ENCODE measurements at places on chromosomes 7 and 10.

GRCh38 chr10:28669227-28670173 lies 7.8 kb upstream of the BAMBI start:
- no peak for DNase-seq

DNA sequence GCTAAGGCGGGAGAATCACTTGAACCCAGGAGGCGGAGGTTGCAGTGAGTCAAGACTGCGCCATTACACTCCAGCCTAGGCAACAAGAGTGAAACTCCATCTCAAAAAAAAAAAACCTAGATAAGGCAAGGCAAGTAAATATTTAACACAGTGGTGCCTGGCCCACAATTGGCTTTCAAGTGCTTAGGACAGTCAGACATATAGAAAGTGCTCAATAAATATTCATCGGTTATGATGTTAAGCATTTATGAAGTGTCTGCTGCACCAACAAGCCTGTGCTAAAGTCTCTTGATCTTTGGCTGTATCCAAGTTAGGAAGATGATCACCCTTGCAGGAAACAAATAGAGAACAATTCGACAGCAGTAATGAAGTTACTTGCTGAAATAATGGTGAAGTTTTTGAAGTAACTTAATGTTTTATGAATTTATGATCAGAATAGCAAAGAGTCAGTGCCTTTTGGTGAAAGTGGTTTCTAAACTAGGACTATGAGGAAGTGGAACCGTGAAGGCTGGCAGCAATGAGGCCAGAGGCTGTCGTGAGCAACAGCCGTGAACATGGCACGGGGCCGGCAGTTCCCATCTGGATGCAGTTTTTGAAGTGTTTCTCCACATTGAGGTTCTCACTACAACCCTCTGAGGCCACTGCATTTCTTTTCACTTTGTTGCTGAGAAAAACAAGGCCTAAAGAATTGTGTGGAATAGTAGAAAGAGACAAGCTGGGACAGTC lies 48.1 kb upstream of the GATA3 start:
- DNase-seq, result no peak

DNA sequence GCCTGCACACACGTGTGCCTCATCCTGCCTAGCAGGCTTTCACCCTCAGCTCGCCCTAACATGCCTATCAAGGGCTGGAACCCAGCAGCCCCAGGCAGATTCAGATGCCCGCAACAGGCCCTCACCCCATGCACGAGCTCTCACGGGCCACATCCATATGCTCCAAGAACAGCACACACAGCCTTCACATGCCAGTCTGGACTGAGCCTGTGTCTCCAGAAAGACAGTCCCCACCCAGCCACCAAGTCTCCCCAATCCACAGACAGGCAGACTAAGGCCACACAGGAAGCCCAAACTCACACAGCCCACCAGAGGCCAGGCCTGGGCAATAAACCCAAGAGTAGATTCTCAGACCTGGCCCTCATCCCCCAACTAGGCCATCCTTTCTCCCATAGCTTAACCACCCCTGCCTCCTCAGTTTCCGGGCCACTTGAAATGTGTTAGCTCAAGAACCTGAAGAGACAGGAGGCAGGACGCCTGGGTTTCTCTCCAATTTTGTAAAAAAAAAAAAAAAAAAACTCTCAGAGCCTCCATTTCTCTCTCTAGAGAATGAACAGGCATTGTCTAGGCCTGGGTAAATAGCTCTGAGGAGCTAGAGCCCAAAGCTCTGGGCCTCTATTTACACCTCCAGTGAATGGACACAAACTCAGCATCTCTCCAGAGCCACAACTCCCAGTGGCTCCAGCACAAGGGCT lies 6.8 kb downstream of the LDB1 start:
- DNase-seq, result no peak

DNA sequence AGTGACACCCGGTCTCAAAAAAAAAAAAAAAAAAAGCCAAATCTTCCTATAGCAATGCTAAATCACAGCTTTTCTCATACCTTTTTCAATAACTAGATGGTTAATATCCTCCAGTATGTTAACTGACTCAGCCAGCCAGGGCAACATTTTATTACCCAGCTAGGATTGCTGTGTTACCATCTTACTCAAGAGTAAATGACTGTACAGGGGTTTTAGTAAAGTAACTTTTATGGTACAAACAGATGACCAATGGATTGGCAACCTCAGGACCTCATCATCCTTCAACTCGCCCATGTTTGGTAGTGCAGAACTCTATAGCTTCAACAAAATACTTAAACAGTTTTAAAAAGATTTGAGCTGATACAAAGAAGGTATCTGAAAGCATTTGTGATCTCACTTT lies 59.5 kb downstream of the HBP1 start:
- no peak for DNase-seq

GRCh38 chr10:71388171-71388570 lies 8.5 kb upstream of the CDH23 start:
- no peak for DNase-seq

DNA sequence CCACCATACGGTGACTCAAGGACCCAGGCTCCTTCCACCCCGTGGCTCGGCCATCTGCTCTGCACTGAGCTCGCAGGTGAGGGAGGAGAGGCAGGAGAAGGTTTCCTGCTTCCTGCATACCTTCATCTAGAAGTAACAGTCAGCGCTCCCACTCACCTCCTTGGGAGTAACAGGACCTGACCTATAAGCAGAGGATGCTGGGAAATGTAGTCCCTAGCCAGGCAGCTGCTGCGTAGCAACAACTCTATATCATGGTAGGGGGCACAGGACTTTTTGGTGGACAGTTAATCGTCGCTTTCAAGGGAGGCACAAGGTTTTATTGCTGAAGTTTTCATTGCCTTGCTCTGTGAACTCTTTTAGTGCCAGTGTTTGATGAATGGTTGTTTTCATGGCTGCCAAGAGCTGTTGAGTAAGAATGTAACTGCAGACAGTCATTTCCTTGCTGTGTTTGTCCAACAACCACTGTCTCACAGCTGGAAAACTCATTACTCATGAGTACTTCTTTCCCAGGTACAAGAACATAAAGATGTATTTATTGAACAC lies 10.2 kb upstream of the ZFYVE27 start:
- no peak for DNase-seq

DNA sequence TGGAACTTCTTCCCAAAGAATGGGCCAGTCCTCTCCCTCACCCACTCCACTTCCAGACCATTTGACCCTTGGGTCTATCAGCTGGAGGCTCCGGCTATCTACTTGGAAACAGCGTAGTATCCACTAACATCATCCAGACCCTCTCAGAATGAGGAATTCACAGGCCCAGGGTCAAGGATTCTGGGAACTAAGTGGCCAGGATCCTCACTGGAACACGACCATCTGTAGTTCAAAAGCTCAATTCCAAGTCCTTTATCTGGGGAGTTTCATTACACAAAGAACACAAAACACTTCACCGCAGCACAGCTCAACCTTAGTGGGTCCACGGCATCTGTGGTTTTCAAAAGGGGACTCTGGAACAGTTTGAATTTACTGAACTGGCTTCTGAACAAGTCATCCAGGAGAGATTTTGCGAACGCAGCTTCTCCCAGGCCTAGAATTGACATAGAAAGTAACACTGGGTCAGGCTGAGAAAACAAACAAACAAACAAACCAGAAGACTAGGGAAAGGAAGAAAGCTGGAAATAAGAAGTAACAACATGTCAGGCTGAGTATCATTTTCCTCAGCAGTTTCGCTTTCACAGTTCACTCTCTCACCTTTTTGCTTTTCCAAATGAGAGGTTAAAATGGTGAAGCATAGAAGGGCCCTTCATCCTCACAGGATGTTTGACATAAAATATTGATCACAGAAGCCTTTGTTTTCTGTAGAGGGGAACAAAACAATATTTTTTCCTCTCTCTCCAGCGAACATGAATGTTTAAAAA lies 57.6 kb upstream of the USP6NL start:
- no peak for DNase-seq

GRCh38 chr10:94500063-94500462 lies 45.5 kb upstream of the HELLS start:
- DNase-seq, result no peak

GRCh38 chr7:2357165-2357564 lies 2.5 kb downstream of the EIF3B start:
- no peak for DNase-seq

GRCh38 chr10:86940677-86941076 lies 16.7 kb downstream of the MMRN2 start:
- no peak for DNase-seq

DNA sequence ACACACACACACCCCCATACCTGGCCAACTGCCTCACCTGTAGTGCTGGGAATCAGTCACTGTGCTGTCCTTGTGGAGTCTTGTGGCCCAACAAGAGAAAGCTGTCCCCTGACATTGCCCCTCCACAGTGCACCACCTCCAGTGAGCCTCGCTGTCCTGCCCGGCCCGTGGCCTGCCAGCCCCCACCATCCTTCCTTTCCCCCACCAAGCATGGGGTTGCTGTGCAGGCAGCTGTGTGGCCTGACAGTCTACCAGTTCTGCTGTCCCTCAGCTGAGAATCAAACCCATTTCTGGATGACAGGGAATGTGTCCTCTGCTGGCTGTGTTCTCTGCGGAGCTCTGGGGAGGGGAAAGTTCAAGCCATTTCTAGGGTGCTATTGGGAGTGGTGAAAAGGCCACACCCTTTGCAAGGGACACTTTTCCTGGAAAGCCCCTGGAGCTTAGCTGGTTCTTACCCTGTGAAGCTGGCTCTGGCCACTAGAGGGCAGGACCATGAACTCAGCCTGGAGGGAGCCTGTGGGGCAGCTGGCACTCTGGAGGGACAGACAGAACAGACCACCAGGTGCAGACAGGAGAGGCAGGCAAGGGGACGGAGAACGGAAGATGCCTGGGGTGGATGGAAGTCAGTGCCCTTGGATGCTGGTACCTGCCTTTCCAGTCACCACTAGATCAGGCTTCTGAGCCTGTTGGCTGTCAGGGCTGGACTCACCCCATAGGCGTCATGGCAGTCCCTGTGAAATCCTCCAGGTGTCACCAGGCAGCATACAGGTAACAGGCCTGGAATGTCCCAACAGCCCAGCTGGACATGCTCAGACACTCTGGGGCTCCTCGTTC lies 10.5 kb upstream of the MTPAP start:
- DNase-seq, result peak; percentile 53

DNA sequence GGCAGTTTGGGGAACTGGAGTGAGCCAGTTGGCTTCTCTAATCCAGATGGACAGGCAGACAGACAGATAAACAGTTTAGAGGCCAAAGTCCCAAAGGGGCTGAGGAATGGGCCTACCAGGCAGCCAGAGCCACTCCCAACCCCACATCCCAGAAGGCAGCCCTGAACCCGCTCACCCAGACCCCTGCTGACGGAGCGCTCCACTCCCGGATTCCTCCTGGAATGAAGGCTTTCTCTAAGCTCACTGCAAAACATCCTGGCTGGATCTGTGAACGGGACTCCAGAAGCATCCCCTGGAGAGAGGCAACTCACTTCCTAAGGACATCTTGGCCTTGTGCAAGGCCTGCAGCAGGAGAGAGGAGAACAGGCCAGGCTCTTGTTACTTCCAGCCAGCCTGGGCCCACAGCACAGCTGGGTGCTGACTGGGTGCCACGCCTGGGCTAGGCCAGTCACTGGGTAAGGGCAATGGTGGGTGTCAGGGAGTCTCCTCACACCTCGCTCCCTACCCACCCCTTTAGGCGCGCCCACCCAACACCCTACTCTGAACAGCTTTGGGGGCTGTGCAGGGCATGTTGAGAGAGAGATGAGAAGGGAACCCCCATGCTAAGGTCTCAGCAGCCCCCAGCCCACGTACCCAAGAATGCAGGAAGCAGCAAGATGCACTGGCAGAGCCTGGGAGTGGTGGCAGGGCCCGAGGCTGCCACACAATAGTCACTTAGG lies 168.6 kb upstream of the ZMIZ1 start:
- DNase-seq, result no peak

DNA sequence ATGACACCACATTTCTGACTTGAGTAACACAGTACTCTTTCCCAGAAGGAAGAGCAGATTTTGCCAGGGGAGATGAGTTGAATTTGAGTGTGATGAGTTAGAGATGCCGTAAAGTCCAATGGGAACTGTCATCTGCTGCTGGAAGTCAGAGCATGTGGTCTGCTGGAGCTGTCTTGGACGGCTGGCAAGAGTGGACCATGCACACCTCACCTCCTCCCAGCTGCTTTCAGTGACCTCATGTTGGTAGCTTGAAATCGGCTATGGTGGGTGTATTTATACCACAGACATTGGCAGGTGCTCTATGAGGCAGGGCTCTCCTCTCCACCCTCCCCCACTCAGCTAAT lies 82.3 kb downstream of the COL13A1 start:
- DNase-seq, result no peak

GRCh38 chr7:6577369-6578113 lies at the start of gene ZDHHC4:
Gene ZDHHC4 (plus strand): TSS chr7:6577454. CDS start chr7:6580562, 3,108 bp downstream.
- peak; percentile 91 for DNase-seq

DNA sequence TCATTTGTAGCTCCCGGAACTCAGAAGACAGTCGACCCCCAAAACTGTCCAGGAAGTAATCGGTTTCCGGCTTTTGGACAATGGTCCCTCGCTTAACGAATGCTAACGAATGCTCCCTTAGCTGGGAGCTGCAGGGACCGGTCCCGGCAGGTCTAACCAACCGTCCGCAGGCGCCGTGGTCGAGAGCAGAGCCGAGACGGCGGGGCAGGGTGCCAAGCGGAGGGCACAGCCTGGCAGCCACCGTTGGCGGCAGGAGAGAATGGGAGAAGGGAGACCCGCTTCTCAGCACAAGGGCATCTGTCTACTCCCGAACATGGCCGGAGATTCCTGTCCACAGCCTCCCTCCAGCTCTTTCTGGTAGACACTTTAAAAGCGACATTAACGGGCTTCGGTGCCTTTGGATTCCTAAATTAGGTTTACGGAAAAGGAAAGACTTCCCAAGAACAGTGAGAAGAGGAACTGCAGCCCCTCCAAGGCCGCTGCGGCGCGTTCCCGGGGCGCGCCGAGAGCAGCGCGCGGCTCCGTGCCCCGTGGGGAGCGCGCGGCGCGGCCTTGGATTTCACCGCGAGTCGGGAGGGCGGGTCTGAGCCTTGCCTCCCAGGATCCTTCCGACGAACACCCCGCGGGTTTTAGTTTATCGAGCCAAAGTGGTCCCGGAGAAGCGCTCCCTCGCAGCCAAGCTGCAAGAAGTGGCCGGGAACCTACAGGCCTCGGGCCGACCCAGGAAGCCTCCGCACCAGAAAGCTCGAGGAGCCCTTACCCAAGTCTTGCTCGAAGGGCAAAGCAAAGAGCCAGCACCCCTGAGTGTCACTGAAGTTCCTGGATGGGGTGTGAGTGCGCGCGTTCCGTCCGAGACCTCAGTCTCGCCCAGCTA lies 3.6 kb upstream of the TBX20 start:
- DNase-seq, result no peak

DNA sequence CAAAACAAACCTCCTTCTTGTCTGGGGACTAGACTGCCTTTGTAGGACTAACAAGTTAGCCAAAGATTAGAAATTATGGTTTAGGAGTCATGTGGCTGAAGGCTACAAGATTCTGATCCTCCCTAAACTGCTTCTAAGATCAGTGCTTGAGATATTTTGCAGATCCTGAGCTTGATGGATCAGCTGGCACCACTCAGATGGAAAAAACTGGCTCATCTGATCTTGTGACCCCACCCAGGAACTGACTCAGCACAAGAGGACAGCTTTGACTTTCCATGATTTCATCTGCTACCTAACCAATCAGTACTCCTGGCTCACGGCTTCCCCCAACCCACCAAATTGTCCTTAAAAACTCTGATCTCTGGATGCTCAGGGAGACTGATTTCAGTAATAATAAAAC lies 271.5 kb upstream of the TAC1 start:
- DNase-seq, result no peak

GRCh38 chr10:56349611-56350010 lies 11.4 kb downstream of the ZWINT start:
- DNase-seq, result no peak

All from CD4-positive, alpha-beta T cell treated with Interferon gamma for 1 hour (primary cell).